Right hindlimb (tissue), 1 donor: ENCODE measurements at places on chromosomes 4 and X.

DNA sequence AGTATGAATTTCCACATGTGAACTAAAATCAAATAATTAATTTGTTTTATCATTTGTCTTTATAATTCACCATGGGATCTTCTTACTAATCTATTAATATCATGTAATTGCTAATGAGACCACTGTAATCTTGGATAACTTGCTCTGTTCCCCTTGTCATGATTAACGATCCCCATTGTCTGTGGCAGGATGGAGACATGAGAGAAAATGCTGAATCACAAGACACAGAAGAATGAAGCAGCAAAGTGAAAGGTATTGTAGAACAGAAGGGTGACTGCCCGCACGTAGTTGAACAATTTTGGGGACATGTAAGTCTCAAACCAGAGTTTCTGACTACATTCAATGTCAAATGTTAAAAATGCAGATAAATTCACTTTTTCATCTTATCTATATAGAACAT lies 135.2 kb downstream of the EPHA5 start:
- no peak for DNase-seq

- DNase-seq = peak; percentile 55
Measured at GRCh38 chrX:40104630-40104984, 6.8 kb upstream of the BCOR start.

- no peak for DNase-seq
Measured at GRCh38 chrX:50103866-50104566, 96.8 kb downstream of the AKAP4 start.

- no peak for DNase-seq
Measured at GRCh38 chr4:75909405-75909804, 7.2 kb upstream of the PPEF2 start.

GRCh38 chrX:21412029-21412428 lies 37.8 kb downstream of the CNKSR2 start:
- no peak for DNase-seq
